ENCODE measurements at places on chromosomes 1 and 21.
A peak's percentile ranks its signal among the peaks of the same experiment; 100 is the strongest.

GRCh38 chr1:77686796-77687518, 4.5 kb upstream of the ZZZ3 start:
- DNase-seq, result no peak

- DNase-seq, result no peak
Measured at GRCh38 chr1:209689477-209689876, 14.3 kb downstream of the G0S2 start.

- DNase-seq, result no peak
Measured at GRCh38 chr1:42950116-42950481, 8.6 kb downstream of the SLC2A1 start.

- DNase-seq, result no peak
Measured at GRCh38 chr1:93595266-93595665, 86.4 kb downstream of the BCAR3 start.

DNA sequence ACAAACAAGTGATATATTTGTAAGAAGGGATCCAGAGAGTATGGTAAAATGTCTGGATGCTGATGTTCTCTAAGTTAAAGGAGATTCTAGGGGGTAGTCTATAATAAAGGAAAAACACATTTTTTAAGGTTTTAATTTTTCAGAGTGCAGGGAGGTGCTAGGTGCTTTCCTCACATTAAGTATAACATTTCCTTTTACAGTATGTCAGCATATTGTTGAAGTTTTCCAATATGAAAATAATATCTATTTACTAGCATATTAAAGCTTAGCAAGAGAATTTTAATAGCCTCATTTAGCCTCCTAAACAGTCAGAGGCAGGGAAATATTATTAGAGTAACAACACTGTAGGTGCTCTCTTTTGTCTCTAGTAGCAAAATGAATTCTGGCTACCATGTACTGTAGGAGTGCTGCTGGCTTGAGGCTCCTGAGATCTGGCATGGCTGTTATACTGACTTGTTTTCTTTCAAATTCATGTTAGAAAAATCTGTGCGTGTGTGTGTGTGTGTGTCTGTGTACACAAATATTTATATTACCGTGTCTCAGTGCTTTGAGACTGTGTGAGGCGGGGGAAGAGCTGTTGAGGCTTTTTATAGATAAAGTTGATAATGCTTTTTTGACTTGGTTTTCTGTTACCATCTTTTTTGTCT, 71.0 kb downstream of the POU2F1 start:
- DNase-seq, result no peak

DNA sequence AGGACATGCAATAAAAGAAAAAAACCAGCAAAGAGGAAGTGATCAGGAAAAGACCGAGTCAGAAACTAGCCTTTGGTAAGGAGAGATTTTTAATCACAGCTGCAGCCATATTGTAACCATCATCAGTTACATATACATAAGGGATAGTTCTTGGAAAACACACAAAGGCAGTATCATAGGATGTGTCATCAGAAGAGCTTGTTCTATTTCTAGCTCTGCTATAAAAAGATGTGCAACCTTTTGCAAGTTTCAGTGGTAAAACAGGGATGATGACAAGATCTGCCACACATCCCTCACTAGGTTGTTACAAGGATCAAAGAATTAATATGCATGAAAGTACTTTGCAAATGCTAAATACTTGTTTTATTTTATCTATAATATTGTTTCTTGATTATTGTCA, 342.0 kb downstream of the VAV3 start:
- no peak for DNase-seq

DNA sequence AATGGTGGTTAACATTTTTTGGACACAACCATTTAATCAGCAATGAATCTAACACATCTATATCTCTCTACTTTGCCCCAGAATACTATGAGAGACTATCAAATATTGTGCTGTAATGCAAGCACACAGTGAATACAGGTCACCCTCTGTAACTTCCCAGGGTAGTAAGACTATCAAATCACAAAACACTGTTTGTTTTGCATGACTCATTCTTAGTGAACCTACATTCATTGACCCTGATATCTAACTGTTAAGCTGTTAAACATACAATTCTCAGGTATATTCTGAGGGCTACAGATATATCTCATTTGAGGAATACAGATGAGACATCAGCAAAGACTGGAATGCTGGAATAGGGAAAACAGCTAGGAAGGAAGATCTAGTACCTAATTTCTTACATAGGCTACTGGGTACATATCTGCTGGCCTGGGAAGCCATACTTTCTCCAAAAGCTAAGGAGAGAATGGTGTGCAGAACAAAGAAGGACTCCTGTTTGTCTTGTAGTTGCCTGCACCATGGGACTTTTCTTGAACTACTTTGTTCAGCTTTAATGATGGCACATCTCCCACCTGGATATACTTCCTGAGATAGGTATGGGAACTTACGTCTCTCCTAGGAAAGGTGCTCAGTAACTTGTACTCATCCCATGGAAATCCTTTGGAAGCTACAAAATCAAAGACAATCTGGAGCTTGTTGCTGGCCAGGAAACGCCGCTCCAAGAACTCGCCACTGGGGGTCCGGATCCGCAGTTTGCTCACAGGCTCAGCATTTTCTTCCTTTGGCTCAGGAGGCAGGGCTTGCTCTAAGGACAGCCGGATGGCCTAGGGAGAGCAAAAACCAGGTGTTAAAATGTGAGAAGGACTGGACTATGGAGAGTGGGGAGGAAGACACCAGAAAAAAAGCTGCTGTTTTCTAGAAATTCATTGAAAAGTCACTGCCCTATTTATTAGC, 51.9 kb upstream of the DMRTA2 start:
- DNase-seq, result peak; percentile 2

DNA sequence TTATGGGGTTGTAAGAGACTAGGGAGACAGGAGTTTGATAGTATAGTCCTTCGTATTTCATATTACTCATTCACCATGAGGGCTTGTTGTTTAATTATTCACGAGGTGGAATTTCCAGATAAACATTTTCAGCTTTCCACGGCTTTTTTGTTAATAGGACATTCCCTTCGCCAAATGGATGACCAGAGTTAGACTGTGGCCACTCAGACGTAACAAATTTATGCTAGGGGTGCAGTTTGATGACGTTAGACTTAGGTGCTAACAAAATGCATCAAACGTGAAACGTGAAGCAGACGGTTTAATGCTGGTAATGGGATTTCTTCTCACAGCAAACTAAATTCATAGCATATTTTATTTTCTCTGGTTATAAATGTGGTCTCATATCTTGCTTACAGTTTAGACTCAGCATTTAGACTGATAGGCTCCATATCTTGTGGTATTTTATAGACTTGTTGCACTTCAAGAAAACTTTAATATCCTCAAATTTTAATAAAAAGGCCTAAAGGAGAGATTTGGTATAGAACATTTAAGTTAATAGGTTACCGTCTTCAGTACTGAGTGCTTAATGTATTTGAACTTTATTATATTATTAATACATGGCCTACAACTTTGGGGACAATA, 2.3 kb downstream of the DHX9 start:
- peak; percentile 33 for DNase-seq

DNA sequence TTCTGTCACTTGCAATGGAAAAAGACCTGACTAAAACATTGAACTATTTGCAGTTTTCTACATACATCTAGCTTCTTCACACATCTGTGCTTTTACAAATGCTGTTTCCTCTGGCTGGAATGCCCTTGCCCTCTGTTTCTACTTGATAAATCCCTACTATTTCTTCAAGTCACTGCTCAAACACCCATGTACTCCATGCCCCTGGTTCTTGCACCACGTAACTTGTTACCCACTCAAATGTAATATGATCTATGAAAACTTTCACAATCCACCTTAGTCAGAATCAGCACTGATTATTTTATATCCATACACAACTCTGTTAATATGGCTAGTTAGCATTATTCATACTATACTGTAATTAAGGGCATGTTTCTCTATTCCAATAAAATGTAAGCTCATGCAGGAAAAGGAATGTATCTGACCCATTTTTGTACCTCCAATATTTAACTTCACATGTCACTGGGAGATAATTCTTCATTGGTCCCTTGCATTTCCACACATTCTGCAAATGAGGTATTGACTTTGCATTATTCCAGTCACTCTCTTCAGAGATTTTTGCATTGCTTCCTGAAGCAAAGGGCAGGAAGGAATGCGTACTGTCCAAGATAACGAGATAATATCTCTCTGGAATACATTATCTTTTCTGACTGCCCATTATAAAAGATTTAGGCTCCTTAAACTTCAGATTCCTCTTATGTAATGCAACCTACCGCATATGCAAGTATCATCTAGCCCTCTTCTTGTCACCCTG, 158.3 kb downstream of the COL24A1 start:
- no peak for DNase-seq

DNA sequence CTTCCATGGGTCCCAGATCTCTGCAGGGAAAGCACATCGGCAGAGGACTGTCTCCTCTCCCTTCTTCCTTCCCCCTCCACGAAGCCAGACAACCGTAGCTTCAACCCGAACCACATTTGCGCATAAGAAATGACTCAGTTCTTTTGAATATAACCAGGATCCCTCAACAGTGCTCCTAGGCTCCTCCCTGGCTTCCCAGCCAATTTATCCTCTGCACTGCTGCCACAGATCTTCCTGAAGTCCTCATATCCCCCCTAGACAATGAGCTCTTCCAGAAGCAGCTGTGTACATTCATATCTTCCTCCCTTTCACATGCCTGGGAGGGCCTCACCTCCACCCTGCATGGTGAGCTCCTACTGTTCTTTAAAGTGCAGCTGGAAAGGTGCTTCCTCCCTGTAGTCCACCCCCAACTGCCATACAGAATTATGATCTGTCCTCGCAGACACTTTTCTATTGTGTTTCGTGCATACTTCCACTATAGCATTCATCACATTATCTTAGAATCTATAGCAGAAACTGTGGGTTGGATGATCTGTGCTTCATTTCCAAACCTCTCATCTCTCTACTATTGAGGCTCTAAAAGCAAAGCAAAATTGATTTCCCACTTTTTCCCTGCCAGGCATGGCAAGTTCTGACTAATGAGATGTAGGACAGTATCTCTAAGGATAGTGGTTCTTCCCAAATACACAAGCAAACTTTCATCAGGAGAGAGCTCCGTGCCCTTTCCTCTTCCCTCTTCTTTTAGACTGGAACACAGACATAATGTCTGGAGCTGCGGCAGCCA, 179.3 kb upstream of the HMGB4 start:
- DNase-seq, result no peak

GRCh38 chr1:181789395-181789794, 272.1 kb downstream of the ZNF648 start:
- DNase-seq, result no peak

- DNase-seq, result no peak
Measured at GRCh38 chr1:14707531-14708445, 109.3 kb downstream of the KAZN start.

- DNase-seq, result no peak
Measured at GRCh38 chr1:19632211-19632610, 11.9 kb upstream of the NBL1 start.

DNA sequence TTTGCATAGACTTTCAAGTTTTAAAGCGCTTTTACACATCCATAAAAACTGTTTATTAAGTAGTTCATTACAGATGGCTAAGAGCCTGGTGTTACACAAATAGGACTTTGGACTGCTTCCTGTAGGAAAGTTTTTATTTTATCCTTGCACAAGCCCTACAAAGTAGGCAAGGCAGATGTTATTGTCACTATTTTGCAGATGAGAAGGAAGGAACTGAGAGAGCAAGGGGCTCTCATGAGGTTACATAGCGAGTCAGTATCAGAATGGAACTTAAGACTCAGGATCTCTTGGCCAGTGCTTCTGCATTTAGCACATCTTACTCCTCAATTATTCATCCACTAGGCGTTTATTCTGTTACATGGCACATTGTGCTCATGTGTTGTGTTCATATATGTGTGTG, 2.6 kb upstream of the MAPKAPK2 start:
- DNase-seq, result no peak

DNA sequence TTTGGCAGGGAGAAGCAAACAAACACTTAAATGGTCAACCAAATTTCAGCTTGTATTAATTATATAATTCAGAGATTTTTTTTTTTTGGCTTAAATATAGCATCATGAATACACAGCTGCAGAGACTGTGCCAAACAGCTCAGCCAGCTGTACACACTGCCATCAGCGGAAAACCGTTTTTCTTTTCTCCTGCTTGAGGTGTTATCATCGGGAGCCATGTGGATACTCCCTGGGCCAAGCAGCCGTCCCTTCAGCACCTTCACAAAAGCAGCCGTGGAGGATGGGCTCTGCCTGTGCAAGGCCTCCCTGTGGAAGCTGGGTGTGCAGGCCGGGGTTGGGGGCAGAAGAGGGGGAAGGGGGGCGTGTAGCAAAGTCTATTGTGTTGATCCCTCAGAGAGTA, 85.0 kb downstream of the NUF2 start:
- no peak for DNase-seq

DNA sequence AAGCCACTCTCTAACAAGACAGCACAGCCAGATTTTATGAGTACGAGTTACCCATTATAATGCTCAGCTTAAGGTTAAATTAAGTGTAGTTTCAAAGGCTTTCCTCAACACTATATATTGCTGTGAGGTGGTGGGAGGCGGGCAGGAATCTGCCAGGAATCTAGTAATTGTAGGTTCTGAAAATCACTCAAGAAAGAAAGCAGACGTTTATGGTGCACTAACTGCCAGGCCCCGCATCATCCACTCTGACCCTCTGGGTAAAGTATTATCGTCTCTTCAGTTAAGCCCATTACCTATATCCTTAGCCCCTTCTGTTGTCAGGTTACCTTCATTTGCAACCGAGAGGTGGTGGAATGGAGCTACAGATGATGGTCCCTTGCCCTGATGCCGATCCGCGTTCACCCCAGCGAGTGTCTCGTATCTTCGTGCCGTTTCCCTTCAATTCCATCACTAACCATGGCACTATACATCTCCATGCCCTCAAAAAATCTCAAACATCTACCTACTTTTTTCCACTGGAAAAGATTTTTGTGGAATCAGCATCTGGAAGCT, 12.4 kb downstream of the HMGN1 start:
- DNase-seq, result no peak

GRCh38 chr1:10947181-10947580, 65.3 kb upstream of the TARDBP start:
- no peak for DNase-seq

DNA sequence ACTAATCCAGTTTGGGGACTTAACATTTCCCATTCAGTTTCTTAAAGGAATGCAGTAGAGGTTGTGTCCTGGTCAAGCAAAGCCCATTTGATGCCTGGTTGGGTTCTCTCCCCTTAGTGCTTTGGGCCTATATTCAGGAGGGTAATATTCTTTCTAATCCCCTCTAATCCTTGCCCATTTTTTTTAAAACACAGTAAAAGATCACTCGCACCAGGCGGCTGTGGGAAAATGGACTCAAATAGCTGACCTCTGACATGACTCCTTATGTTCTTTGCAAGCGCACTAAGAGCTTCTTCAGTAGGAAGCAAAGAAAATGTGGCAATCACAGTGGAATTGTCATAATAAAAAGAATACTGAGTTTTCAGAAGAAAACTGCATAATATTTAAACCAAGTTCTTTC, 49.9 kb downstream of the WNT2B start:
- no peak for DNase-seq

DNA sequence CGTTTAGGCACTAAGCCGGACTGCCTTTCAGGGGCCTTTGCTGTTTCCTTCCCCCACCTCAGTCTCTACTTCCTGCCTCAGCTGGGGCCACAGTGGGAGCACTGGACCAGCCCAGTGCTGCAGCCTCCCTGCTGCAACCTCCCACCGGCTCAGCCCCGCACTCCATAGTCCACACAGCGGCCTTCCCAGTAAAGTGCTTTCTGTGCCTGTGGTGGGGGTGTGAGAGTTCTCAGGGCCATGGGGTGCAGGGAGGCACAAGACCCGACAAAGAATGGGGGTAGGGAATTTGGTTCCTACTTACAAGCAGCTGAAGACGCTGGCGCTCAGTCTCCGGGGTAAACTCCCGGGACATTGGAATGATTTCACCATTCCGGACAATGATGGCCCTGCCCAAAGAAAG, 3.5 kb downstream of the PPM1J start:
- no peak for DNase-seq
